ENCODE measurements at places on chromosomes 1 and 21.

DNA sequence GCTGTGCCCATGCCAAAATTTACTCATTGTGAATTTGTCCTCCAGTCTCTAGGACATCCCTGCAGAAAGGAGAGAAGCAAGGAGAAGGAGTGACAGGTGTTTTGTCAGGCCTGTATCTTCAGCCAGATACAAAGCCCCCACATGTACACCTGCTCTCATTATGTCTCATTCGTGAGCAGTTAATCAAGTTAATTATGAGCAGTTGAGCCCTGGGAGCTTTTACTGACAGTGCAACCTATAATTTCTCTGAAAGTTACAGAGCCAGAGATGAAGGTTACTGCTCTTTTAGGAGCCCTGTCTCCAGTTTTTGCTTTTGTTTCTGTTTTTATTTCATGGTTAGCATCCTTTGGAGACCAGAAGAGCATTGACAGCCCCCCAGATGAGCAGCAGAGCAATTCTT, 5.0 kb upstream of the ILDR2 start:
- DNase-seq, result no peak

DNA sequence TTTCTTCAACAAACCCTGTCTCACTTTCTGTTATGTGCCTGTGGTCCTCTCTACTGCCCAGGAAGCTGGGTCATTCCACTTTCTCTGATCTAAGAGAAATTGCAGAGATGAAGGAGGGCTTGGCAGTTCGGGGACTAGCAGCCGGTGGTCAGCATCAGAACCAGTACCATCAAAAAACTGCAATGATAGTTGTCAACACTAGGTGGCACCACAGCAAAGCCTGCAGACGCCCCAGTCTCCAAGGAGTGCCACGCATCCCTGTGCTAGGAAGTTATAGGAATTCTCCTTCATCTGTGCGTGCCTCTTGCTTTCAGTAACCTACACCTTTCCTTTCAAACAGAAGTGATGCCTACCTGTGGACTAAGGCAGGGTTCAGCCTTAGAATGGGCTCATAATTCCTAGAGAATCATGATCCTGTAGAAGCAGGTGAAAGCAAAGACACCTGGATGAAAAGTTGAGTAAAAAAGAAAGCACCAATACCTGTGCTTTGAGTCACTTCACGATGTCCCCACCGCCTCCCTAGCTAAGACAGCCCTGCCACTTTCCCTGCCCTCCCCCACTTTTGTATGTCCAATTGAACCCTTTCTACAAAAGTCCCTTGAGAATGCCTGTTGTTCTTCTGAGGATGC, 129.2 kb downstream of the ADAMTS1 start:
- peak; percentile 3 for DNase-seq

- DNase-seq, result no peak
Measured at GRCh38 chr1:214425716-214426425, 125.5 kb downstream of the PTPN14 start.

DNA sequence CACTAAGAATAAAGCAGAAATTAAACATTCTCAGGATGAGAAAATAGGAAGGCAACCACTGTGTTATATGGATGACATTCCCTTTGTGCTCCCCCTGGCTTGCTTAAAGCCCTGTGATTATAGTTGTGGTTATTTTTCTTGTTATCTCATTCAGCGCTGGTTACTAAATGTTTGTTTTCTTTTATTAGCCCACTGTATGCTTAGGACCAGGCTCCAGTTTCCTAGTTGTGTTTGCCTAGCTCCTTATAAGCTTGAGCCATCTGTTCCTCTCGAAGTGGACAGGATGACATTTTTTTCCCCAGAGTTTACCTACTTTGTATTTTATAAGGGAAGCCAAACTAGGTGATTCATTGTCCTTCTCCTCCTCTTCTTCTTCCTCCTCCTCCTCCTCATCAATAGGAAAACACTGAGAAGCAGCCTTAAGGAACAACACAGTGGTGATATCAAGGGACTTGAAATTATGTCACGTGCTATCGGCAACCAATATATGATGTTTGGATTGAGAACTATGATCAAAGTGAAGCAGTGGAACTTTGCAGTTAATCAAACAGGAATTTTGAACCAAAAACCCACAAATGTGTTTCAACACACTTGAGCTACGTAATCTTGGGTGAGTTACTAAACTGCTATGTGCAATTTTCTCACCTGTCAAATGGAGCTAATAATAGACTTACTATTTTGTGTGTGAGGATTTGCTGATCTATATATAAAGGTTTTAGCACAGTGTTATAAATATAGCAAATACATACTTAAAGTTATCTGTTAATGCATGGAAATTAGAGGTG, 35.1 kb upstream of the RGS7 start:
- no peak for DNase-seq

- no peak for DNase-seq
Measured at GRCh38 chr21:37208056-37208721, 58.9 kb downstream of the VPS26C start.

DNA sequence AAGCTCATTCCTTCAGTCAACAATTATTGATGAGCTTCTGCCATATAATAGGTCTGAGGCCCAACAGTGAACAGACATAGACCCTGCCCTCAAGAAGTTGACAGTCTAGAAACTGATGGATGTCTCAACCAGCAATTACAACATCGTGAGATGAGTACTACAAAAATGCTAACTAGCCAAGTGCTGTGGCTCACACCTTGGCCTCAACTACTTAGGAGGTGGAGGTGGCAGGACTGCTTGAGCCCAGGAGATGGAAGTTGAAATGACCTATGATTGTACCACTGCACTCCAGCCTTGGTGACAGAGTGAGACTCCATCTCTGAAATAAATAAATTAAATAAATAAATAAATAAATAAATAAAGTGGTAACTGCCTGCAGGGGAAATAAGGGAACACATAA, 11.7 kb upstream of the PTP4A2 start:
- DNase-seq, result no peak

GRCh38 chr1:16116625-16117024, 39.2 kb downstream of the EPHA2 start:
- DNase-seq, result no peak

All from CD4-positive, alpha-beta T cell treated with Interleukin-6 at 100 ng/mL for 8 hours (primary cell).